ENCODE measurements at places on chromosomes 5 and 9.

- no peak for DNase-seq
Observed at GRCh38 chr9:114053246-114054005, 24.7 kb downstream of the AMBP start.

DNA sequence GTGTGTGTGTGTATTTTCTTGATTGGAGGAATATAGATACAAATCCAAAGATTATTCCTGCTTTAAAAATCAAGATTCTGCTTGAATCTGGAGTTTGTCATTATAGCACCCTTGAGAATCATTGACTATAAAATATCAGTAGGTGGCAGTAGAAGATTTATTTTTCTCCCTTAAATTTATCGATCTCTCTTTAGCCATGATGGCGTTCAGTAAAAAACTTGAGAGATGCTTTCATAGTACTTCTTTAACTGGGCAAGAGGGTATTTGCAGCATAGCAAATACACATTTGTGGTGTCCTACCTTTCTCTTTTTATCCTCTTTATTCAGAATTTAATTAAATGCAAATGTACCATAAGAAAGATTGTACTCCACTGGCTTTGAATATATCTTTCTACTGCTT is 307.7 kb downstream of the ADGRV1 start:
- DNase-seq = no peak

DNA sequence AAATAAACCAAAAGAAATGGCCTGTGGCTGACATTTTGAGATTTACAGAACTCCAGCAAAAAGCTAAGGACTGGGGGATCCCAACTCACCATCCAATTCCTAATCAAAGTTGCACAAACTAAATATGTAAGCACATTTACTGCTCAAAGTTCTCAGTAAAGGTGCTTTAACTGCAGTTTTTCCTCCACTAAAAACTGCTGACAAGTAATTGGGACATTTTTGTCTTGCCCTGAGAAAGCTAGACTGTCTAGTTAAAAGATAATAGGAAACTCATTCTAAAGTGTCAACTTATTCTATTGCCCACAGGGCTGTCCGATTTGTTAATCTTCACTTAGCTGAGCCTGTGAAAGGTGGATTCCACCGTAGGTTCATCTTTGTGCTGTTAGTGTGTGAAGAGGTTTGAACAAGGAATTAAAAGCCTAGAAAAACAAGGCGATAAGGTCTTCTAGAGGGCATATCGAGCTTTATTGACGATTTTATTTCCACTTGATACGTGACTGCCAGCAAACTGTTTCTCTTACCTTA is 1.0 kb downstream of the DOCK8 start:
- no peak for DNase-seq

GRCh38 chr5:135242021-135242865 is 156.8 kb downstream of the MACROH2A1 start:
- DNase-seq = no peak

DNA sequence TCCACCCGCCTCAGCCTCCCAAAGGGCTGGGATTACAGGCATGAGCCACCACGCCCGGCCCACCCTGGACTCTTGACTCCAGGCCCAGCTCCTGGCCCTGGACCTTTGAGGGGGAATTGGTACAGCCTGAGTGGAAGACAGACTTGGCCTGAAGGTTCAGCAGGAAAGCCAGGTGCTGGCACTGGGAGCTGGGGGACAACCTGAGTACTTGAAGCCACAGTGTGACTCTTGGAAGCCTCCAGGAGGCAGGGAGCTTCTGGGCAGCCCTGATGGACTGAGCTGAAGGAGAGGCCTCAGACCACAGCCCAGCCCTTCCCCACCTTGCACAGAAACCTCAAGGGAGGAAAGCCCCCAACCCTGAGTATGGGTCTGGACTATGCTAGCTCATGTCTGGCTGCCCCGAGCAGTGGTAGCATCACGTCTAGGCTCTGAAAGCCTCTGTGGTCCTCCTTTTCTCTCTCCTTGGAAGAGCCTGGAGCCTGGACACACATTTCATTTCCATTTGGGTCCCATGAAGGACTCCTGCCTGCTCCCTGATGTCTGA is 54.1 kb downstream of the RASGEF1C start:
- no peak for DNase-seq

- no peak for DNase-seq
Observed at GRCh38 chr5:40401284-40402006, 278.3 kb upstream of the PTGER4 start.

DNA sequence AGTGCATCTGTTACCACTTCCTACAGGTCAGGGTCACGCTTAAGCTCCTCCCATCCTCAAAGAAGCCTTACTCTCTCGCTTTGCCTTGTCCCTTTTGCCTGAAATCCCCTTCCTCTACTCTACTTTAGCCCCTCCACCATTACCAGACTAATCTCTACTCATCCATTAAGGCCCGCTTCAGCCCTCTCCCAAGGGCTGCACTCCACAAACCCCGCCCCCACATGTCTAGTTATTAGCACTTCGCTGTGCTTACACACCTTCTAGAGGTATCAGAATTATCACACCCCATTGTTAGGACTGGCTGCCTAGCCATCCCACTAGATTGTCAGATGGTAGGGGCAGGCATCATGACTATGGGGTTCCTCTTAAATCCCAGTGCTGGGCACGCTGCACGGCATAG is 565.7 kb upstream of the WWC1 start:
- DNase-seq = no peak

GRCh38 chr9:130444565-130445221 is at the start of gene ASS1:
TSS of gene ASS1 (plus strand) at chr9:130444961. CDS start at chr9:130452229, 7,268 bp downstream.
- peak; percentile 82 for DNase-seq

DNA sequence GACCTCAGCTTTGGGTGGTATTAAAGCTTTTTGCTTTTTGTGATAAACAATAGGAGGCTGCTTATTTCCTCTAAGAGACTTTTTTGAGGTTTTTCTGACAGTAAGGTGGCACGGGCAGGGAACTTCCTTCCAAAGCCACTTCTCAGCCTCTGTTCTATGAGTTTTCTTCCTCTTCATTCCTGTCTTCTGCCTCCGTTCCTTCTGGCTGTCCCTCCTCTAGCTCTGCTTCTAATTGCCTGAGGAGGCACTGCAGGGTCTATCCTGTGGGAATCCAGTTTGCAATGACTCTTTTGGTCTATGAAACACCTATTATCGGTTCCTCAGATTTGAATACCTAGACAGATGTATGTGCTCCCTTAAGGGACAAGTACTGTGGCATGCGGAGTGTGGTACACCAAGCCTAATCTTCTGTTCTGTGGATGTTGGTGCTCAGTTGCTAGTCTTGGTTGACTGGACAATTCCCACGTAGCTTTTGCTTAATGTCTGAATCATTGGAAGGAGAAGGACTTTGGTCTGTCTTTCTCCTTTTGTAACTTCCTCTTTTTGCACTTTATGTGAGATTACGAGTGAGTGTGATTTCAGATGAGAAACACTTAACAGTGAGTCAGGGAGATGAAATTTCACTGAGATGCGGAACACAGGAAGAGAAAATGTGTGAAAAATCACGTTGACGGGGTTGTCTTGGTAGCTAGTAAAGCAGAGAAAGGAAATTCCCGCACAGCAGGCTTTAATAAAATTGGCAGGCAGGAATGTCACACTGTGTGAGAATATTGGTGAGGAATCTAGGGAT is 305.2 kb downstream of the EFNA5 start:
- DNase-seq = no peak

- DNase-seq = no peak
Observed at GRCh38 chr9:94672811-94673487, 33.6 kb upstream of the FBP1 start.

DNA sequence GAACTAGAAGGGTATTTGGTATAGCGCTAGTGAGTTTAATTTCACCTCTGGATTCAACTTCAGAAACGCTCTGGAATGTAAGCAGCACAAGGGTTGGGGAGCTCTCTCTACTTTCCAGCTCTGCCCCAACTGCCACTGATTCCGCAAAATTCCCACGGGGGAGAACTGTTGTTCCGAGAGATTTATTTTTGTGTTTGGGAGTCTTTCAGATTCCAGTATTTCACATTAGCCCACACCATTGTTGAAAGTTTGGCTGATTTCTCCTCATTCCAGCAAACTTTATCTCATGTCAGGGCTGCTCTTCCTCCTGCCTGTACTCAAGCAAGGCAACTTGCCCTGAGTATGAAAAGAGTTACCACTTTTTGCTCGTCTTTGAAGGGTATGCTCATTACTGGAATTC is 198.5 kb upstream of the EGFLAM start:
- DNase-seq = no peak

DNA sequence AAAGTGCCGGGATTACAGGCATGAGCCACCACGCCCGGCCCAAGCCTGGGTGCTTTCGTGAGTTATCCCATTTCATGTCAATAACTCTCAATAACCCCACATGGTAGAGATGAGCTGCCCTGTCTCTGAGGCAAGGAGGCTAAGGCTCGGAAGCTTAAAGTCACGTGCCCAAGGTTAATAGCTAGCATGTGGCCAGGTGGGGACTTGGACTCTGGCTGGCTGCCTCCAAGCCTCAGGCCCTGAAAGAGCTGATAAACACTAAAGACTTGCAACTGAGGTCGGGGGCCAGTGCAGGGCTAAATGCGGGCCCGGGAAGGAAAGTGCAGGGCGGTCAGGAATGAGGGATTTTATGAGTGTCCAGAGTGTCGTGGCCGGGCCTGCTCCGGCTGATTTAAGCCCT is 30.9 kb upstream of the BARHL1 start:
- DNase-seq = no peak

DNA sequence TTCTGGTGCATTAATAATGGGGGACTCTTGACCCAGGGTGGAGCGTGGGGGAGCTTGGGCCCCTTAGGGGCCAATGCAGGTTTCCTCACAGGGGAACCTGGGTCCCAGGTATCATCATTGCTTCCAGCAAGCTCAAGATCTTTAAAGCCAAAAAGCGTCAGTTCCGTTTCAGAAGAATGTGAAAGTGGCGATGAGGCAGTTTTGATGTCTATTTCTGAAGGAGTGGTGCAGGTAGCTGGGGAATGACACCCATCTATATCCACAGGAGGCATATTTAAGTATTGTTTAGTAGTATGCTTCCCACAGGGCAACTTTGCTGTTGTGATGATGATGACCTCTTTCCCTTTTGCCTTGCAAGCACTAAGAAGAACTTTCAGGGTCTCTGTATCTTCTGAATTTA is 10.8 kb downstream of the ANKRD34B start:
- DNase-seq = no peak

GRCh38 chr5:150510460-150511263 is 2.7 kb downstream of the NDST1 start:
- no peak for DNase-seq

- DNase-seq = no peak
Observed at GRCh38 chr9:27088981-27089380, 20.0 kb upstream of the TEK start.

GRCh38 chr9:89822996-89823395 is 218.2 kb downstream of the GADD45G start:
- DNase-seq = no peak

DNA sequence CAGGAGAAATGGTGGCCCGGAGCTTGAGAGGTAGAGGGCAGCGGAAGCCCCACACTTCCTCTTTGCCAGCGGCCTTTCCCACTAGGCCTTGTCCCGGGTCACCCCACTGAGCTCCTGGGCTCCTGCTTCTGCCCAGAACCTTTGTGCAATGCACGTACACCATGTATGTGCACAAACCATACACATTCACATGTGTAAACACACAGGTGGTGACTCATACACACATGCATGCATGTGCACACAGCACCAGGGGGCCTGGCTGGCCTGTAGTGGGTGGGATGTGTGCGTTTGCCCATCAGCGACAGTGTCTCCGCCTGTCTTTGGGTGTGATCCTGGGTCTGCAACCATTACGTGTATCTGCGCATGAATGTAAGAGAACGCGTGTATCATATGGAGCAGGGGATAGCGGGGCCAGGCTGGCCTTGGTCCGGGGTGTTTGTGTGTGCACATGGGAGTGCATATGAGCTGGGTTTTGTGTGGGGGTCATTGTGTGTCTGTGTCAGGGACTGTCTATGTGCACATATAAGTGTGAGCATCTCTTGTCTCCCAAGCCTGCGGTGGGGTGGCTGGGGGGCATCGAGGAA is 43.7 kb downstream of the PSD2 start:
- no peak for DNase-seq

GRCh38 chr5:168227001-168227400 is 64.4 kb upstream of the WWC1 start:
- no peak for DNase-seq

GRCh38 chr5:158198636-158199035 is 339.7 kb upstream of the CLINT1 start:
- no peak for DNase-seq

DNA sequence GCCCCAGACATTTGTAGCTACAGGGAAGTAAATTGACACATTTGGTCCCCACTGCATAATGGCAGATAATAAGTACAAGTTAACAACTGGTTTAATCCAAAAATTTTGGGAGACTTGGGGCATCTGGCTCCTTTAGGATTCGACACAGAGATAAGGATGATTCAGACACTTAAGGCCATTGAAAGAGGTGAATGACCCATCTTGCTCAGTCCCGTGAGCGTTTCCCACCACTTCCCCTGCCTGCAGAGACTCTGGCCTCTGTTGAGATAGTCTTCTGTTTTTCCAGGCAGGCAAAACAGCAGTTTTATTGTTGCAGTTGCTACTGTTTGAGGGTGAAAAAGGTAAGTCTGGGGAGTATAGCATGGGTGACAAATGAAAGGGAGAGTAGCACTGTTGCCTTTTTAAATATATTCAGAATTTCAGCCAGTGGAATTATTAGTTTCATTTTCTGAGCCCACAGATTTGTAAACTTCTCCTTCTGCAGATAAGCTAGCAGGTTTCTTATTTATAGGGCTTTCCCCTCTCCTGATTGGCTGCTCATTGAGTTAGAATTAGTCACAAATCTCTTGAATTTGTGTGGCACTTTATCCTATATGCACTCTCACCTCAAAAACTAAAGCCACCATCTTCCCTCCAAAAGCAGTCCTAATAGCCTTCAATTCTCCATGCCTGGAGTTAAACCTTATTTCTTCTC is 19.3 kb downstream of the ACO1 start:
- DNase-seq = no peak

- no peak for DNase-seq
Observed at GRCh38 chr5:150946351-150946905, 41.6 kb upstream of the ZNF300 start.

DNA sequence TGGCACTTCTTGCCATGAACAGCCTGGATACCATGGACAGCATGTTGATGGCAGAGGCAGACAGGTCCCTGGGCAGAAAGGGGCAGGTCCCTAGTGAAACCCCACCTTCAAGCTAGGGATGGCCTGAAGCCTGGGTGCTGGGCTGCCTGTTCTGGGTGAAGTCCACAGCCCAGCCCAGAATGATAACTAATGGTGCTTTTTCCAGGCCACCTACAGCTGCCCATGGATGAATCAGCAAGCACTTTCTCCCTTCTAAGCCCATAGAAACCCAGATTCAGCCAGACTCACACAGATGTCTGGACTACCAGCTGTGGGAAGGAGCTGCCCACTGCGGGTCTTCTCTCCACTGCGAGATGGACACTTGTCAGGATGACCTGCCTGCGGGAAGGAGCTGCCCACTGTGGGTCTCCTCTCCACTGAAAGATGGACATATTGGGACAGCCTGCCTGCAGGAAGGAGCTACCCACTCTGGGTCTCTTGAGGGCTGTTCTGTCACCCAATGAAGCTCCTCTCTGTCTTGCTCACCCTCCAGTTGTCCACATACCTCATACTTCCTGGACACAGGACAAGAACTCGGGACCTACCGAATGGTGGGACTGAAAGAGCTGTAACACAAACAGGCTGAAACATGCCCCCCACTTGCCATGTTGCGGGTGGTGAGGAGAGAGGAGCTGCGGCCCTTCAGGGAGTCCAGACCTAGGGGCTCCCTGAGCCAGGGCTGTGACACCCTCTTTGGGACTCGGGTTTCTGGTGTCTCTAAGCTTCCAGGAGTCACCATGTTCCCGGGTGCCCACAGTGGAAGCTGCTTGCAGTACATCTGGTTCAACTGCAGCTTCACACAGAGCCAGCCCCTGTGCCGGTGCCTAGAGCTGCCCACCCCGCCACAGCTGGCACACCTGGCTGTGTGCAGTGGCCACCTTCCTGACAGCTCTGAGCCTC is 60.7 kb upstream of the SYNPO start:
- DNase-seq = no peak
